T-helper 2 cell treated with Interferon-gamma antibody and Interleukin-4, amounts not matched to agents 100 ng/mL and 5 ng/mL, for 36 hours (primary cell): ENCODE measurements at places on chromosomes 1 and 21. TPM values are rescaled to one million over a fixed set of nuclear protein-coding genes. Genes with fewer than 3 reads are reported as not detected.

F13B gene
- not detected in 2 replicates for total RNA-seq

UBE2U gene
- total RNA-seq = not detected in 2 replicates

C8A gene
- not detected in 2 replicates for total RNA-seq

ANGPTL7 gene
- not detected in 2 replicates for total RNA-seq

NHLH1 gene
- 0.52 and 0.68 TPM in 2 replicates for total RNA-seq

BNIPL gene
- total RNA-seq = 1.1 and 1.5 TPM in 2 replicates

GBP7 gene
- not detected in 2 replicates for total RNA-seq

UBXN10 gene
- total RNA-seq = 0.45 and 0.64 TPM in 2 replicates

KIRREL1 gene
- not detected in 2 replicates for total RNA-seq

PTPN14 gene
- total RNA-seq = 20.6 and 20.7 TPM in 2 replicates

DTL gene
- 73.7 and 75.9 TPM in 2 replicates for total RNA-seq

IFI44L gene
- 50.8 and 53.9 TPM in 2 replicates for total RNA-seq

MX1 gene
- 155 and 163 TPM in 2 replicates for total RNA-seq

LCA5L gene
- total RNA-seq = not detected in 2 replicates

IGSF5 gene
- not detected in 2 replicates for total RNA-seq

MRPS21 gene
- 61.8 and 67.2 TPM in 2 replicates for total RNA-seq

BLACAT1 gene
- 0.09 TPM in 1 of 2 replicates, not detected in the other for total RNA-seq

ZNF593OS gene
- total RNA-seq = not detected in 2 replicates

CCDC17 gene
- 3.2 and 3.5 TPM in 2 replicates for total RNA-seq

VWA1 gene
- 0.27 and 0.68 TPM in 2 replicates for total RNA-seq

FAM151A gene
- total RNA-seq = not detected in 2 replicates

BMP8B gene
- 0.30 and 0.52 TPM in 2 replicates for total RNA-seq

SH2D5 gene
- 0.07 TPM in 1 of 2 replicates, not detected in the other for total RNA-seq

CD1B gene
- total RNA-seq = not detected in 2 replicates

KRTAP19-3 gene
- total RNA-seq = not detected in 2 replicates
